ENCODE measurements at places on chromosomes 16 and 17.

DNA sequence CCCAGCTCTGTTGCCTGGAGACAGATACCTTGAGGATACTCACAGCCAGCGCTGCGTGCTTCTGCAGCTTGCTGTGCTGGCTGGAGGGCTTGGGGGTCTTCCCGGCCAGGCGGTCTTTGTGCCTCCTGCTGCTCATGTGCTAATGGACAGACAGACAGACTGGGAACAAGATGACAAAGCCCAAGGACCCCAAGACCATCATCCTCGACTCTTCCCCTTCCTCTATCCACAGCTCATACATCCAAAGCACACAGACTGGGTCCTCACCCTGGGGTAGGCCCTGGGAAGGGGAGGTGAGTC is 7.7 kb downstream of the NKIRAS2 start:
- no peak for DNase-seq

- no peak for DNase-seq
Measured at GRCh38 chr16:72536723-72537435, 364.9 kb upstream of the PMFBP1 start.

GRCh38 chr17:65191811-65192740 is 54.9 kb downstream of the RGS9 start:
- DNase-seq: no peak

DNA sequence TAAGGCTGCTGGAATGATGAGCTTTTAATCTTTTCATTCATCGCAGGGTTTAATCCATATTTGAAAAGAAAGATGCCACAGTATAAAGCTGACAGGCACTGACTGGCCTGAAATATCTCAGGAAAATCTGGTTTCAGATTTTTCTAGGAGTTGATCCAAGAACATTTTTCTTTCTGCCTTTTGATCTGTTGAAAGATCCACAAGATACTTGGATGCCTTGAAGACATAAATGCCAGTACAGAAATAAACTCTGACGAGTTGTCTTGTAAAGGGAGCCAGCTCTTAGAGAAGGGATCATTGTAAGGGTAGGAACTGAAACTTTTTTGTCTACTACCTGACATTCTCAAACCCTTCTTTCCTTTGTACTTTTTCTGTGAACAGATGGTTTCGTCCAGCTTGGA is 25.4 kb upstream of the KRT20 start:
- no peak for DNase-seq

- no peak for DNase-seq
Measured at GRCh38 chr17:66304304-66305174, 2.1 kb downstream of the PRKCA start.

DNA sequence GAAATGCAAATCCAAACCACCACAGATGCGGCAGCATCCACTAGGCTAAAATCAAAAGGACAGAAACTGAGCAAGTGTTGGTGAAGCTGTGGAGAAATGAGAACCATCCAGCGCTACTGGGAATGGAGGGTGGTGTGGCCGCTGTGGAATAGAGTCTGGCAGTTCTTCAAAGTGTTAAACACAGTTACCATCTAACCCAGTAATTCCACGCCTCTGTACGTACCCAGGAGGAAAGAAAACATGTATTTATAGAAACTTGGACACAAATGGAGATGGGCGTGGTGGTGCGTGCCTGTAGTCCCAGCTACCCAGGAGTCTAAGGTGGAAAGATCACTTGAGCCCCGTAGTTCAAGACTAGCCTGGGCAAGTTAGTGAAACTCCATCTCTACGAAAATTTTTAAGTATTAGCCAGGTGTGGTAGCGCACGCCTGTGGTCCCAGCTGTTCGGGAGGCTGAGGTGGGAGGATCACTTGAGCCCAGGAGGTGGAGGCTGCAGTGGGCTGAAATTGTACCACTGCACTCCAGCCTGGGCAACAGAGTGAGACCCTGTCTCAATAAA is 11.6 kb downstream of the SLC25A10 start:
- no peak for DNase-seq

DNA sequence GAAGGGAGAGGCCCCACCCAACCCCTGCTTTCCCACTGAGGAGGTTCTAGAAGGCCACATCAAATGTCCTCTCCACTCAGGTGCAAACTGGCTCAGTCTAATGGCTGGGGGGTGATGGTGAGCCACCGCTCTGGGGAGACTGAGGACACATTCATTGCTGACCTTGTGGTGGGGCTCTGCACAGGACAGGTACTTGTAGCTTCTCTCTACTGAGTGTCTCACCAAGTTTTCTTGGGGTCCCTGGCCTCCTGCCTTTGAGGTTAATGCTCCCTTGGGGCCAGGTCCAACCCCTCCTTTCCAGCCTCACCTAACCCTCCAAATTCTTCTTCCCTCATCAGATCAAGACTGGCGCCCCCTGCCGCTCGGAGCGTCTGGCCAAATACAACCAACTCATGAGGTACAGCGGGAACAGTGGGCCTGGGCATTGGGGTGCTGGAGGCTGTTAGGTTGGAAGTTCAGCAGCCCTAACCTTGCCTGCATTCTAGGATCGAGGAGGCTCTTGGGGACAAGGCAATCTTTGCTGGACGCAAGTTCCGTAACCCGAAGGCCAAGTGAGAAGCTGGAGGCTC is 5.7 kb downstream of the ENO3 start:
- no peak for DNase-seq

DNA sequence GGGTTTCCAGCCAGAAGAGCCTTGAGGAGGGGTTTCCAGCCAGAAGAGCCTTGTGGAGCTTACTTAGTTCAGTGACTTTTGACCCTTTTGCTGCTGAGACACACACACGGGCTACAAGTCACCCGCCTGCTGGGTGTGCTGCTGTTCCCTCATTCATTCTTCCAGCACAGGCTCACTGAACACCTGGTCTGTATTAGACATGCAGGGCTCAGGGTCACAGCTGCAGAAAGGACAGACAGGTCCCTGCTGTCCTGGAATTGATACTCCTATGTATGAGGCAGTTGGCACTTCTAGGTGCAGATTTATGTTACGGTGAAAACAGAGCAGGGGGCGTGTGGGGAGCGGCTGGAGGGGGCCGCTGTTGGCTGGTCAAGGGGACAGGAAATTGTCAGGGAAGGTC is 6.8 kb downstream of the CACNG4 start:
- no peak for DNase-seq

All from NCI-H187 (cell line).